ENCODE measurements at places on chromosomes 16 and 17.

DNA sequence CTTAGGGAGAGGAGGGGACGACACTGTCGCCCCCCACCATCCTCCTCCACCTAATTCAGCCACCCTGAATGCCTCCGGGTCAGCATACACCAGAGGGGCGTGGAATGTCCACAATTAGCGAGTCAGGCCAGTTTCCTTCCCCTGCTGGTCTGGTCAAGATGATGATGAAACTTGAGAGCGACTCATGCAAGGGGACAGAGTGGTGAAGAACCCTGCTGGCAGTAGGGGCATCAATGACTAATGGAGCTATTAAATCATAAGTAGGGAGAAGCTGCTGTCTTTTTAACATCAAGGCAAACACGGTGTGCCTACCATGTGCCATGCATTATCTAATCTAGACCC lies 7.2 kb downstream of the SPACA3 start:
- no peak for DNase-seq

DNA sequence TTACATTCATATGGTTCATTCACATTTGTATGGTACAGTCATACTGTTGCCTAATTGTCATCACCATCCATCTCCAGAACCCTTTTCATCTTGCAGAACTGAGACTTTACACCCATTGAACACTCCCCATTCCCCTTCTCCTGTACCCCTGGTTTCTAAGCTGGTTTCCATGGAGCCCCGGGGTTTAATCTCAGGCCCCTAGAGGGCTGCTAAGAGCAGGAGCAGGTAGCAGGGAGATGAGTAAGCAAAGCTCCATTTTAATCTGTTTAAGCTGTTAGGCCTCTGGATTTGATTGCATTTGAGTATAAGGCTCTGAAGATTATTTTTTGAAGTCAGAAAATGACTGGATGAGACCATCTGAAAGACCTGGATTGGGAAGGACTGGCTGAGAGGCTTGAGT lies 68.5 kb upstream of the RPL38 start:
- DNase-seq: no peak

DNA sequence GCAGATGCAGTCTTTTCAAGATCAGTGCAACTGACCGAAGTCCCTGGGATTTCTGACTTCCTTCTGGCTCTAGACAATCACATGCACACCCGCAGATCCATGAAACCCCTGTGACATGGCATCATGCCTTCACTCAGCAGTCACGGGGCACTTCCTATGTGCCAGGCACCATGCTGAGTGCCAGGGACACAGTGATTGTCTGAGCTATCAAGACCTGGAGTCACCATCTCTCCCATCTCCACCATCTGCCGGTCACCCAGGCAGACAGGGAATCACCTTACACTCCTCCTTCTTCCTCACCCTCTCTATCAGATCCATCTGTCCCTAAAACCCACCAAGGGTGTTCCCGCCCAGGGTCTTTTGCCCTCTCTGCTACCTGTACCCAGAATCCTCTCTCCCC lies 5.3 kb downstream of the BEAN1 start:
- DNase-seq: no peak

- peak; percentile 84 for DNase-seq
Measured at GRCh38 chr16:88650749-88651275, at the start of gene CYBA. Gene CYBA, minus strand, starts transcription at chr16:88651053. Its CDS starts 40 bp downstream, at chr16:88651013.

DNA sequence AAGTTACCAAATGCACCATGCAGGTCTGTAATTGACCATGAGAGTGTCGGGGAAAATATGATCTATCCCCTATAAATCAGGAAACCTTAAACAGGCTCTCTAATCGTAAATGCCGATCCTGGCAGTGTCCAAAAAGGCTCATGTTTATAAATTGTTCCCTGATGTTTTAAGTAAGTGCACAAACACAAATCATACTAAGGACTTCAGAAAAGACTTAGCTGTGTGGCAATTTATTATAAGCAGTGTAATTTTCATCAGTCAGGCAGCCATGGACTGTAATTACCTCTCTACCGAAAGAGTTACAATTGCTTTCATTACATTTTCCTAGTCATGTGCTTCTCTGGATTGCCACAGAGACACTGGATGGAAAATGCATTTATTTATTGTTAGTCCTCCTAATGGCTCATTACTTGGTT lies 73.4 kb upstream of the COX10 start:
- DNase-seq: no peak

DNA sequence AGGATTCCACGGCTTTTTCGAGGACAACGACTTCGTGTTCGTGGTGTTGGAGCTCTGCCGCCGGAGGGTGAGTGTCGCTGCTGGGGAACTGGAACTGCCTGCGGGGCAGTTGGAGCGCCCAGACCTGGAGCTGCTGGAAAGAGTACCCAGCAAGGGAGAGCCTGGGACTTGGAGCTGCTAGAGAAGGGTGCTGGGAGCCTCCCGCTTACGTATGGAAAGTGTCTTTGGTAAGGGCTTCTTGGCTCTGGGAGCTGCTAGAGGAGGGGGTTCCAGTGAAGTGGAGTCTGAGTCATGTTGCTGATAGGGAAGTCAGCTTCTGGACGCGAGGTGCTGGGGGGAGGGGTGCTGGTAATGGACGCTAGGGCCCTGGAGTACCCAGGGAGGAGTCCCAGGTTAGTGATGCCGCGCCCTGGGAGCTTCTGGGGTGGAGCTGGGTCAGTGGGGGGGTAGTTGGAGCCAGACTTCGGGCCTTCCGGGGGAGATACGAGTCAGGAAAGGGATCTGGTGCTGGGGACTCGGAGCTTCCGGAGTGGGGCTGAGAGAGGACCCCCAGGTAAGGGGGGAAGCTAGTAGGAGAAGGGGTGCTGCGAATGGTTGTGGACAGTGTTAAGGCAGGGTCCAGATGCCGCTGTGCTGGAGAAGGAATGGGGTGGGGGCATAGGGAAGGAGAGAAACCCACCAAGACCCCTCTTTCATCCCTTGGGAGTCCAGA lies 741 bp downstream of the PLK1 start:
- DNase-seq: peak; percentile 22

- no peak for DNase-seq
Measured at GRCh38 chr17:50680126-50680525, 27.6 kb downstream of the ANKRD40 start.

- DNase-seq: peak; percentile 21
Measured at GRCh38 chr17:65359016-65359415, 202.4 kb downstream of the AXIN2 start.

GRCh38 chr16:88810912-88811768 lies 588 bp downstream of the APRT start:
- DNase-seq: peak; percentile 63

DNA sequence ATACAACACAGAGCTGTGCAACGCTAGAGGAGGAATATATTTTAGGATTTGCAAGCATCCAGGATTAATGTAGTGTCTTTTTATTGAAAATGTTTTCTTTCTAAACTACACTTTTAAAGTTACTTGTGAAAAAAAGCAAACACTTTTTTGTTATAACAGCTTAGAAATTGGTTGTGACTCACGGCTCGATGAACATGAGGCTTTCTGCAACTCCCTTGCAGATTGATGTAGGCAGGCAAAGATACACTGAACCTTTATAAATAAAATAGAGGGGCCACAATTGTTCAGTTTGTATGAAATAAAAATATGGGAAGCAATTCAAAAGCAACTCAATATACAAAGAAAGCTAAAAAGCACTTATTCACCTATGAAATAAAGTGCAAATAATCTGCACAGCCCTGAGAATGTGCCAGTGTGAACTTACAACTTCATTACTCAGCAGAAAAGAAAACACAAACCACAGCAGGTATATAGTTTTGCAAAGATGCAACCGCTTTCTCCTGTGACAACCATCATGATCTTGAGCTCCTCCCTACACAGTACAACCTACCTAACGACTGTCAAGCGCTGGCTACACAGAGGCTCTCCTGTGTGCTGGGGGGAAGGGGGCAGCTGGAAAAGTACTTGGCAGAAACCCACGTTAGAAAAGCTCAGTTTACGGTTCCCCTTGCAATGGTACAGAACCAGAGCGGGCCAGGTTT lies 948 bp downstream of the LUC7L start:
- no peak for DNase-seq

- DNase-seq: no peak
Measured at GRCh38 chr17:27379888-27380533, 76.2 kb upstream of the KSR1 start.

DNA sequence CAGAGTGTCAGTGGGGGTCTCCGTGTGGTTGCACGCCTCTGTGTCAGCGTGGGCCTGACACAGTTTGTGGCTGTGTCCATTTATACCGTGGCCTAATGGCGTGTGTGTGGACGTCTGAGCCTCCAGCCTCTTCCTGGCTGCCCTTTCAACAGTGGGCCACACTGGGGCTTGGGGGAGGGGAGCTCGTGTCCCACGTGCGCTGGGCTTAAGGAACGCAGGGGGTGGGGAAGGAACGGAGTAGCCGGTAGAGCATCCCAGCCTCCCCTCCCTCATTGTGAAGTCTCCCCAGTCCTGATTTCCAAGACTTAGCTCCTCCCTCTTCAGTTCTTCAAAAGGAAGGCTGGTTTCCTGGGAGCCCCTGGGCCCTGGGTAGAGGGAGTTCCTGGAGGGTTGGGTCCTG lies 9.5 kb upstream of the HES7 start:
- DNase-seq: no peak

DNA sequence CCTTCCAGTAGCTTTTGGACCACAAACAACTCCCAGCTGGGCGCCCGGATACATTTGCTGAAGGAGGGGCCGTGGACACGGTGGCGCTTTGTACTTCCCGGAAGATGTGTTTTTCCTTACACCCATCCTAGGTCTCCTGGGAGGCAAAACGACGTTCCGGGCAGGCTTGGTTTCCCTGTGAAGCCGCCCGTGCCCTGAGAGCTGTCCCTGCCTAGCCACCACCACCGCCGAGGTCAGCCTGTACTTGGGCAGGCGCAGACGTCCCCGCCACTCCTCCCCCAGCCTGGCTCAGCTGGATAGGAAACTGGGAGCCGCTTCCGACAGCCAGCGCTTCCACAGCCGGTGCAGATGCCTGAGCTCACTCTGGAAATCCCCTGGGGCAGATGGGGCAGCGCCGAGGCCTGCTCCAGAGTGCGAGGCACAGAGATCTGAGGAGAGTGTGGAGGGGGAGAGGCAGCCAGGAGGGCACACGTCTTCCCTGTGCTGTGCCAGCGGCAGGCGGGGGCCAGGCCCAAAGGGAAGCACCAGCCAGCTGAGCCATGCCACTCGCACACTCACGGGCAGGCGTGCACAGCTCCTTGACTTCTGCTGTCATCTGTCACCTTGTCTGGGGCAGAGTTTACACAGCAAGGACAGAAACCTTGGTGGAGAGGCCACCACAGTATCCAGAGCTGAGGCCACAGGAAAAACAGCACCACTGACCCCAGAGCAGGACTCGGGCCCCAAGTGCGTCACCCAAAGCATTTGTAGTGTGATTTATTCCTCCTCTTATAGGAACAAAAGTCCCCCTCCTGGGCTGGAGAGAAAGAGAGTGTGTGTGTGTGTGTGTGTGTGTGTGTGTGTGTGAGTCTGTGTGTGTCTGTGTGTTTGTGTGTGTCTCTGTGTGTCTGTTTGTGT lies 3.0 kb downstream of the RHBDF2 start:
- DNase-seq: no peak

GRCh38 chr17:39845052-39845846 lies 18.9 kb downstream of the IKZF3 start:
- DNase-seq: no peak

DNA sequence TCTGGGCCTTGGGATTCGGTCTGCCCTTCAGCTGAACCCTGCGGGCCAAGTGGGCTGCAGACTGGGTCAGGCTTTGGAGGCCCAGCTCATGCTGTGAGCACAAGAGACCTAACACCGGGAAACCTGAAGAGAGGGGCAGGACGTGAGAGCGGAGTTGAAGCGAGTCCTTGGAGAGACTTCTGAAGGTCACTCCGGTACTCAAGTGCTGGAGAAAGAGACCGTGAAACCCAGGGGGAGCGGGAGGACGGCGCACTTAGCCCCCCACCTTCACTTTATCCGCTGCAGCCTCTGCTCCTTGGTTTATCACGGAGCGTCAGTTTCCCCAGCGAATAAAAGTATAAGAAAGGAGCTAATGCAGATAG lies 361 bp downstream of the UQCRC2 start:
- no peak for DNase-seq

DNA sequence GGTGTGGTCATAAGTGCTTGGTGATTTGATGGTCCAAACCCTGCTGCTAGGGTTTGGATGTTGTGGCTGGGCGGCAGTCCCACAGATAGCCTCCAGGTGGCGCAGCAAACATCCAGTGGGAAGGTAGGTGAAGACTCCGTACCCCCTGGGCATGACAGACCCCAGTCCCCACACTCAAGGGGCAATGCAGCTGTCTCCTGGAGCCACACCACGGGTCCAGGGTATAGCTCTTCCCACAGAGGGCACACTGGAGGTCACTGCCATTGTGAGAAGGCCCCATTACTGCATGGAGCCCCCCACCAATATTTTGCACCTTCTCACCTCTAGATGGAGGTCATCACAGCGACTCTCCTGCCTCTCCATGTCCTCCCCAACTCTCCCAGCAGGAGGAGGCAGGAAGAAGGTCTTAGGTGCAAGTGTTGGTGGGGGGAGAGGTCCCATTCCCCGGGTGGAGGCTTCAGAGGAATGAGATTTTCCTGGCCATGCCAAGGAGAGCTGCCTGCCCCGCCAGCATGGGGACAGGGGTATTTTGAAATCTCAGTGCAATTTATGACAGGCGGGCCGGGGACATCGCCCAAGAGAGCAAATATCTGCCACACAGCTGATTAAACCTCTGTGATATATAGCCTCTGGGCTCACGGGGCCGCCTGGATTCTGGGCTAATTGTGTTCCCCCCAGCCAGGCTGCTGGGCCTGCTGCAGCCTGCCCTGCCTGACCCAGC lies 17.1 kb upstream of the C17orf113 start:
- DNase-seq: peak; percentile 71

DNA sequence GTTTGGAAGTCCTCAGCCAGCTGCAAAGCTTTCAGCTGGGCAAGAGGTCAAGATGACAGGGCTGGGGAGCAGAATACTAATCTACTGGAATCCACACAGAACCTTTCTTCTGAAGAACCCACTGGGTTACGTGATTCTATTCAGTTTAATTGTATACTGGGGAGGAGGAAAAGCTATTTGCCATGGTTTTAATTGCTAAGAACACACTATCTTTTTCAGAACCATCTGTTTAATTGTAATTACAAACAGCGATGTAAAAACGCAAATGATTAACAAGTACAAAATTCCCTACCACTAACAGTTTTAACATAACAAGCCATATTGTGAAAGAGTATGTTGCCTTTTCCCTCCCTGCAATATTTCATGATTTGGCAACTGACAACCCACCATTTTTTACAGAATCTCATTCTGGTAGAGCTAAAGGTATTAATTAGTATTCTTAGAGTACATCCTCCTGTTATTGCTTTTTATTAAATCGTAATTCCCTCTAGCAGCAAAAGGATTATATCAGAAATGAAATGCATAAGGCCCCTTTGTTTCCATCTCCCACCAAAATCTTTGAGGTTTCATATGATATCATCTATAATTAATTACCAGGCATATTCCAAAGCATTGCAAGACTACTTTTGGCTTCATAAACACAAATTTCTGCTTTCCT lies 12.1 kb downstream of the HYDIN start:
- no peak for DNase-seq

GRCh38 chr17:67992548-67993152 lies 3.6 kb downstream of the C17orf58 start:
- DNase-seq: no peak
